Esophagus squamous epithelium (tissue), 5 donors: ENCODE measurements at places on chromosomes 6 and 20.

DNA sequence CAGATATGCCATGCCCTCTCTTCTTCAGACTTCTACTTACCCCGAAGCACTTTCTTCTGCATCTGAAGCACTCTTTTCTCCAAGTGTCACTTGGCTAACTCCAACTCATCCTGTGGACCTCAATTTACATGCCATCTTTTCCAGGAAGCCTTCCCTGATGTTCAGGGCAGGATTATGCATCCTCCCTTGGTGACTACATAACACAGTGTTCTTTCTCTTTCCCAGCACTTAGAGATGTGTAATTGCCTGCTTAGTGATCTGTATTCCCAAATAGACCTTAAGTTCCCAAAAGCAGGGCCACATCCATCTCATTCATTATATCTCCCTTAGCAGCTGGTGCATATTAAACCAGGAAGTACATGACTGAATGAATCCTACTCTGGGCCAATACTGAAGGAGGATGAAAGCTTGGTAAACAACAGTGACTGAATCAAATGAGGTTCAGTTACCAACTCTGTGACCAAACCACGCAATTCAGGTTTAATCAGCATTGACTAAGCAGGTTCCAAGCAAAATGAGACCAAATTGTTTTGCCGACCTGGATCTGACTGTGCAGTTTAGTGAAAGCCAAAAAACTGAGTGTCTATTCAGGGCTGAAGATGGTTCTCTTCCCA is 121.4 kb upstream of the TCF21 start:
- DNase-seq, result no peak

GRCh38 chr6:115583290-115583689 is 477.4 kb downstream of the FRK start:
- DNase-seq, result no peak

DNA sequence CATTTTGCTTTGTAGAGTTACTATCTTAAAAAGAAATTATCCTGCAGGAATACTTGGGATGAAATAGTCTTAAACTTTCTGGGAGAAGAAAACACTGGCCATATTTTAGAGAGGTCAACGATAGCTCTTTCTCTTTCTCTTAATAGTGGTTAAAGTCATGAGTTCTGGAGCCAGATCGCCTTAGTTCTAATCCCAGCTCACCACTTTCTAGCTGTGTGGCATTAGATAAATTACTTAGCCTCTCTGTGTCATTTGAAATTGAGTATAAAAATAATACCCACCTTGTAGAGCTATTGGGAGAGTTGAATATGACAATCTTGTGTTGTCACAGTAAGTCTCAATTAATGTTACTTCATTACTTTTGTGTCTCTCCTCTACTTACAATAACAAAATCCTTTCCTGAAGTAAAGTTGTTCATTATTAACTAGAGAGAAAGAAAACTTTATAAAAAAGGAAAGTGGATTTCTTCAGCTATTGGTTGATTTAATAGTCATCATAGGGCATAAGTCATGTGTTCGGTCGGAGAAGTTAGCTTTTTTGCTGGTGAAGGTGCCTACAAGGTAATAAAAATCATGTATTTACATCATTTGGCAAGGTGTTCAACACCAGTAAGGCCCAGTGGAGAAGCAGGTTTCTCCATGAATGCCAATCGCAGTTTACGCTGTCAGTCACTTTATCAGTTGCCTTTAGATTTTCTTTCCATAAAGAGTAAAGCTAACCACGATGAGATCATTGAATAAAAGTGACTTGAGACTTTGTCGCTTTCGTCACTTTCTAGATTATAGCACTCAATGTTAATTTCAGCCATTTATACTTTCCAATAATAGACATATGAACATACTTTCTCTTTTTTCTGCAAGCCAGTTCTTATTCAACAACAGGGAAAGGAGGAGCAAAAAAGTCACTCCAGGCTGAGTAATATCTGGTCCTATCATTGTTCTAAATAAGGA is 2.0 kb downstream of the NEDD9 start:
- no peak for DNase-seq

DNA sequence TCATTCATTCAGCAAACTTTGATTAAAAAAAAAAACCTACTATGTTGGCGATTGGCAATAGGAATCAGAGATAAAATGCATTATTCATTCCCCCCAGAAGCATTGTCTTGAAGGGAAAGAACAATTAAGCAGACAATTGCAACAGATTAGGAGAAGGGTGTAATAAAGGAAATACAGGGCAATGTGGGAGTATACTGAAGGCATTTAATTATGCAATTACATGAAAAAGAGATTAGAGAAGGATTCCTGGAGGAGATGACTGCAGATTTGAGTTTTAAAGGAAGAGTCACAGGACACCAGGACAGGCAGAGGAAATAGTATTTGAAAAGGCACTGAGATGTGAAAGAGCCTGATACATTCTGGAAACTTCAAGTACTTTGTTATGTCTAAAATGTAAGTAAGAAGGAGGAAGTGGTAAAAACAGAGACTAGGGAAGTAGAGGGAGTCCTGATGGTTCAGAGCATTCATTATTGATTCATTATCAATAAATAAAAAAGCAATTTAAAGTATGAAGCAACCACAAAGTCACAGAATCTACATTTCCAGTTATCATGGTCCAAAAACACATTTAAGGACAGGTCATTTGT is 43.7 kb downstream of the THEMIS start:
- DNase-seq, result no peak

DNA sequence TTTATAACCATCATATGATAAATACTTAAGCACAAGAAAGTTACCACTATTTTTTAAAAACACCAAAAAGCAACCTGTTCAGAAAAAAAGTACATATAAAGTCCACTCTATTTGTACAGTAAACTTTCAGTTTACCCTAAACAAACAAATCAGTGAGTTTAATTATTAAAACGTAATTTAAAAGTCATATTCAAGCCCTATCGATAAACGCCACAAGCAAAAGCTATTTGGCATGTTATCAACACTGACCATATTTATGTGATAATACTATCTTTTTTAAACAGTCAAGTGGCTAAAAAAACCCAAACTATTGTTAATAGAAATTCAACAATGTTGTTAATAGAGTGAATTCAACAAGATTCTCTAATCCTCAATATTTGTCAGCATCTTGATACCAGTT is 1.9 kb downstream of the KATNA1 start:
- no peak for DNase-seq

DNA sequence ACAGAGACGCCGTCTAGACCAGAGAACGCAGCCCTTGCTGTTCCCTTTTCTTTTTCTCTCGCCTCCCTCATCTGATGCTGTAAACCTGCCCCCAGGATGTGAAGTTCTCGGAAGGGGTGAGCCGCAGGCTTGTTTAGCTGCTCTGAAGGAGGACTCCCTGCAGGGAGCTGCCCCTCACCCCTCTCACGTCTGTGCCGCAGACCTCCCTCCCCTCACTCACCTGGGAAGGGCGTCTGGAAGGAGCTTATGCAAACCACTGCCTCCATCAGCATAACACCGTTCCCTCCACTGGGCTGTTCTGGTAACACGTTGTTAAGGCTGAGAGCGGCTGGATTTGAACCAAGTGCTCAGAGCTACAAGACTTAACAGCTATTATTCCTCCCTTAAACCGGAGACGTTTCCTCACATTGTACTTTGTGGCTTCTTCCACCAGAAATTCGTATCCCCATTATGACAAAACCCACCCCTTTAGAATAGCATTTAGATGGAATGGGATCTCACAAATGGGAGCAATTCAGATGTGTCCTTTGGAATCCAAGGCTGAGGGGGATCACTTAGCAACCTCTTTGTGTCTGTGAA is 99.8 kb downstream of the SMOC2 start:
- no peak for DNase-seq

DNA sequence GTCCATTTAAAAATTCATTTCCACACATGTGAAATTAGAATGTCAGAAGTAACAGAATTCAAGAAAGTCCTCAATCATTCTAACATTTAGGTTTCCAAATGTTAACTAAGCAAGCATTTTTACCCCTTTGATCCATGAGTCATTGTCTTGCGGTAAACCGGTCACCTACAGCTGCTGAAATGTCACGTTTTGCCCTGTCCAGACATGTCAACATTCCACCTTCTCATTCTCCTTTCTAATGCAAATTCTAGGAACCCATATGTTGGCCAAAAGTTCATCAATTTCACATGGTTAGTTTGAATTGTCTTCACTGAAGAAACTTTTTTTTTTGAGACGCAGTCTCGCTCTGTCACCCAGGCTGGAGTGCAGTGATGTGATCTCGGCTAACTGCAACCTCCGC is 117.2 kb downstream of the IPCEF1 start:
- DNase-seq, result no peak

DNA sequence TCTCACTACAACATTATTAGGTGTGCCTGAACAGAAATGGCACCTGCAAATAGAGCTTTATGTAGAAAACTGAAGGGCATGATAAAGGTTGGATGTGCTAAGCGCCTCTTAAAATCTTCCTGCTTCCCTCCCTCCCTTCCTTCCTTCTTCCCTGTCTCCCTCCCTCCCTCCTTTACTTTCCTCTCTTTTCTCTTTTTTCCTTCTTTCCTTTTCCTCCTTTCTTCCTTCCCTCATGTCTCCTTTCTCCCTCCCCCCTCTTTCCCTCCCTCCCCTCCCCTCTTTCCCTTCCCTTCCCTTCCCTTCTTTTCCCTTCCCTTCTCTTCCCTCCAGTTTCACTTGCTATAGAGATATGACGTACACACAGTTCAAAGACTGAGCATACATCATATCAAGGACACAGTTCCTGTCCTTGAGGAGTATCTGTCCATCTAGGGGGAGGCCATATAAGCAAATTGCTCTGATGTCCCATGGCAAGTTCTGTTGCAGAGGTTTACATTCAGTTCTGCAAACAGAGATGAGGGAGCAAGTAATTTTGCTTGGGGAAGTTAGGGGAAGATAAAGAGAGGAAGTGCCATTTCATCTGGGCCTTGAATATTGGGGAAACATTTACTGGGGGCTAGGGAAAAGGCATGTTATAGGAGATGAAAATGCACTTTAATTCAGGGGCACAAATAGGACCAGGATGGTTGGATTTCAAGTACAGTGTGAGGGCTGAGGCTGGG is 79.0 kb upstream of the EEF1E1 start:
- no peak for DNase-seq

GRCh38 chr6:119210596-119210995 is 132.1 kb upstream of the FAM184A start:
- DNase-seq, result no peak

GRCh38 chr6:98669371-98669770 is 165.0 kb upstream of the POU3F2 start:
- no peak for DNase-seq

- DNase-seq, result no peak
Measured at GRCh38 chr6:1735239-1735803, 125.6 kb downstream of the FOXC1 start.

DNA sequence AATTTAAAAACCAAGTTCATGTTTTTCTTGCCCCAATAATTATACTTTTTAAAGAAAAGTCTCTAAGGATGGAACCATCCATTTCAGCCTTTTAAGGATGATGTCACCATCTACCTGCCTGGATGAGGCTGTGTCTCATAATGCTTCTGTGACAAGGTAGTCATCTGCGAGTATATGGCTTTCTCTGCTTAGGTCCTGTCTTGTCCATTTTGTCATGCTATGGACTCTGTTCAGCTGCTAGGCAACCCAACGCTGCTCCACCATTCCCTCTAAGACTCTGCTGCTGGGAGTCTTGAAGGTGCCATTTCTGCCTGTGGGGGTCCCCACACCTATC is 459.8 kb upstream of the RUNX2 start:
- DNase-seq, result no peak

- DNase-seq, result no peak
Measured at GRCh38 chr6:42241915-42242314, 24.3 kb upstream of the MRPS10 start.

DNA sequence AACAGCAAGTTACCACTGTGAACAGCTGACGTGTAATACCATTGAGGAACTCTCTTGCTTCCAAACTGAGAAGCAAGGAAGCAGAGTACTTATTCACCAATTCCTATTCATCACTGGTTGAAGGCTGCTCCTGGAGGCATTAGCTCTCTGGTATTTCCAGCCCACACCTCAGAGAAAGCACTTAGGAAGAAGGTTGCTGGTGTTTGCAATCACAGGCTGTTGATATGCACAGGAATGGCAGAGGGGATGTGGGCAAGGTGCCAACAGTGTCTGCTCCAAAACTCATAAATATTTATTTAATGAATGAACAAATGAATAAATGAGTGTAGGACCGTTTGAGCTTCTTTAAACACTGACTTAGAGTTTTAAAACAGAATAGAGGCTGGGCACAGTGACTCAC is 6.9 kb upstream of the RRBP1 start:
- no peak for DNase-seq

DNA sequence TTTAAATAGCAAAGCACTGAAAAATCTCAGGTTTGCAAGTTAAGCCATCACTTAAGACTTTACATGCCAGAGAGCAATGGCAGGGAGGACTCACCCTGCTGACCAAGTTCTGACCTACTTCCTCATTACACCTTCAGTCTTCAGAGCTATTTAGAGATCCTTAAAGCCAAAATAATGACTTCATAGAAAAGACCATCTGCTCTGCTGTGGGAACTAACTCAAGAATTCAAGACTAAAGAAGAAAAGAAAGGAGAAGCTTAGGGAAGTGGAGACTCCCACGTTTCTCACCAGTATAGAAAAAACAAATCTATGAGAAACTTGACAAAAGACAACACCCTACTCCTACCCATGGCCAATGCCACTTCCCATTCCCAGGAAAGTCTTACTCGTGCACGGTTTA is 28.6 kb downstream of the XPO5 start:
- no peak for DNase-seq

DNA sequence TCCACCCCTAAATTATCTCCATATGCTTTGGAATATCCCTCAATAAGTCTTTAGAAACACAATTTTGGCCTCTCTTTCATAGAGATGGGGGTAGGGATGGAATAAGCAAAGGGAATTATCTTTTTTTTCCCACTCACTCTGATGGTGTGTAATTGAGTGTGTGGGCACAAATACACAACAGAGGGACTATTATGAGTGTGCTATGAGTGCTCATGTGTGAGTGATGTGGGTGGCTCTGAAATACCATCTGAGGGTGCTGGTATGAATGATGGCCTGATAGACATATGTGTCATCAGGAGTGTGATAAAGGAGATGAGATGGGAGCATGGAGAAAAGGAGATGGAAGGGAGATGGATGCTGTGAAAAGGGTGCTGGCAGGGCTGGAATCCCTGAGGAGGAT is 35.6 kb downstream of the GSS start:
- DNase-seq, result no peak

- no peak for DNase-seq
Measured at GRCh38 chr6:166988674-166989201, 10.5 kb upstream of the CEP43 start.

GRCh38 chr20:59579404-59580145 is 24.8 kb upstream of the PHACTR3 start:
- no peak for DNase-seq
